ENCODE measurements at places on chromosomes 13 and 19.

- DNase-seq = no peak
Measured at GRCh38 chr19:17235971-17236777, 9.5 kb downstream of the NR2F6 start.

GRCh38 chr19:35044317-35045117, 3.0 kb downstream of the HPN start:
- DNase-seq = peak; percentile 75

GRCh38 chr13:114258589-114258988, 22.8 kb upstream of the UPF3A start:
- no peak for DNase-seq

DNA sequence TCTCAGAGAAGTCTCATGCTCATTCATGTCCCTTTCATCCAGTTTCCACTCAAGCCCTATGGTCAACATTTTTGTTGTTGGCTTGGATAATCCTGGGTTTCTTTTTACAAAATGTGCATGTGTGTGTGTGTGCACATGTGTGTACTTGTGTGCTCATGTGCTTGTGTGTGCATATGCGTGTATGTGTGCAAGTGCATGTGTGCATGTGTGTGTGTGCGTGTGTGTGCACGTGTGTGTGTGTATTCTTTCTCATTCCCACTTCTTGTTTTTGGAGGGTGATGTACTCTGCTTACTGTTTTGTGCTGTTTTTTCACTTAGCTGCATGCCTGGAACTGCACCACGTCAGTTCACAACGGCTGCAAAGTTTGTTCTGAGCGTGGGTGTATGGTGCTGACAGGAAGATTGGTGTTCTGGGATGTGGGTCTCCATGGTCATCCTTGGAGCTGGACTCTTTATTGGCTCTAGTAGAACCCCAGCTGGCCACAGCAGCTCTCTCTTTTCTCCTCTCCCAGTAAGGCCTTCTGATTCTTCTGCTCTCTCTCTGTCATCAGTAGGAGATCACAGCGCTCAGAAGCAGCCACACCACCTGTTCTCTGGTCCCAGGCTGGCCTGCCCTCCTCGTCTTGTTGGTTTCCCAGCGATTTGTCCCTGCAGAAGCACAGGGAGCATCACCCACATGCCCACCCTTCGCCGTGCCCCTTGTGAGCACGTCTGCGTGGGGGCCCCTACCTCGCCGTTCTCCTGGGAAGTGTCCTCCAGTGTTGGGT, 60.8 kb downstream of the SOX1 start:
- DNase-seq = no peak

DNA sequence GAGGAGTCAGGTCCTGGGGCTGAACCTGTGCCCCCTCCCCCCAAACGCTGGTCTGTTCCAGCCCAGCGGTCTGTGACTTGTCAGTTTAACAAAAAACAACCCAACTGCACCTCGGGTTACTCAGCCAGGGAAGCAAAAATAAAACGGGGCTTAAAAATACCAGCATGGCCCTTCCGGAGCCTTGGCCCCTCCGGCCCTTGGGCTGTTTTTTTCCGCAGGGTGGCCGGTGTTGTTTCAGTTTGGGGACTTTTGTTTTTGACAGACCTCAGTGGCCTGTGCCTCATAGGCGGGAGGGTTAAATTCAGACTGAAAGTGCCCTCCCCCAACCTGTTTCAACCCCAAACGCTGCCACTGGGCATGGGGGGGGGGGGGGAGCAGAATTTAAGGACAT, 4.0 kb downstream of the TCF3 start:
- DNase-seq = no peak

DNA sequence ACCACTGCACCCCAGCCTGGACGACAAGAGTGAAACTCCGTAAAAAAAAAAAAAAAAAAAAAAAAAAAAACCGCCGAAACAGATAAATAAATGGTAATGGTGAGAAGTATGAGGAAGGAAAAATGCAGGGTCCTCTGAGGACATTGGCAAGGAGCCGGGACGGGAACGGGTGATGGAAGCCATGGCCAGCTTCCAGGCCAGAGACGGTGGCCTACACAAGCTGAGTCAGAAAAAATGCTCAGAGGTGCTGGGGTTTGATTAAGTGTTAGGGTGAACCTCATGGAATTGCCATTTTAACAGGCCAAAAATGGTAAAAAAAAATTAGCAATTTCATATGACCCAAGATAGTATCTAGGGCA, 866 bp upstream of the ZSWIM4 start:
- DNase-seq = no peak

DNA sequence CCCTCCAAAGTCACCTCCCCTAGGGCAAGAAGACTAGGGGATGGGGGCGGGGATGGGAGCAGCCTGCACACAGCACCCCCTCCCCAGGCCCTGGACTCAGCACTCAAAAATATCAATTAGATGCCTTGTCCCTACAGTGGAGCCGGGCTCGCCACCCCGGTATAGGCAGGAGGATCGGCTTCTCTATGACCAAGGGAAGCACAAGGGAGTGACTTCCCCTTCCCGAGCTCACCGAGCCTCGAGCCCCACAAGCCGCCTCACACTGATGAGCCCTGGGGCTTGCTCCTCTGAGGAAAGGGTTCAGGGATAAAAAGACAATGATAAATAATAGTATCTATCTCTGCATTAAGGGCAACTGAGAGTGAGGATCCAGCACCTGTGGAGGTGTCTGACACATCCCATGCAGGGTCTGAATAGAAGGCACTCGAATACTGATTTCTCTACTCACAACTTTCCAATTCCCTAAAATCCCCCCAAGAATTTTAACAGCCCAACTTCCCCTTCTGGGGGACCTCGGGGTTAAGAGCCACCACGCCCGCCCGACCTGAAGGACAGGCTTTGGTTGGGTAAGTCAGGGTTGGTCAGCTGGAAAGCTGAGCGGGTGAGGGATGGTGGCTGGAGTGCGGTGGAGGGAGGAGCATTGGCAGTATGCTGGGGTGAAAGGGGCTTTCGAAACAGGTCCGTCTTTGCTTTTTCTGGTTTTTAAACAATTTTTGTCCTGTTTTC, 51.3 kb downstream of the STK24 start:
- DNase-seq = no peak

- no peak for DNase-seq
Measured at GRCh38 chr13:97834250-97834649, 119.2 kb upstream of the IPO5 start.

GRCh38 chr13:30006246-30006645, 155.8 kb upstream of the UBL3 start:
- no peak for DNase-seq

GRCh38 chr13:106466691-106467426, 68.6 kb downstream of the EFNB2 start:
- DNase-seq = no peak

- DNase-seq = peak; percentile 81
Measured at GRCh38 chr13:110713981-110714796, 689 bp downstream of the ING1 start.

- no peak for DNase-seq
Measured at GRCh38 chr19:55344444-55344843, 4.8 kb downstream of the KMT5C start.

DNA sequence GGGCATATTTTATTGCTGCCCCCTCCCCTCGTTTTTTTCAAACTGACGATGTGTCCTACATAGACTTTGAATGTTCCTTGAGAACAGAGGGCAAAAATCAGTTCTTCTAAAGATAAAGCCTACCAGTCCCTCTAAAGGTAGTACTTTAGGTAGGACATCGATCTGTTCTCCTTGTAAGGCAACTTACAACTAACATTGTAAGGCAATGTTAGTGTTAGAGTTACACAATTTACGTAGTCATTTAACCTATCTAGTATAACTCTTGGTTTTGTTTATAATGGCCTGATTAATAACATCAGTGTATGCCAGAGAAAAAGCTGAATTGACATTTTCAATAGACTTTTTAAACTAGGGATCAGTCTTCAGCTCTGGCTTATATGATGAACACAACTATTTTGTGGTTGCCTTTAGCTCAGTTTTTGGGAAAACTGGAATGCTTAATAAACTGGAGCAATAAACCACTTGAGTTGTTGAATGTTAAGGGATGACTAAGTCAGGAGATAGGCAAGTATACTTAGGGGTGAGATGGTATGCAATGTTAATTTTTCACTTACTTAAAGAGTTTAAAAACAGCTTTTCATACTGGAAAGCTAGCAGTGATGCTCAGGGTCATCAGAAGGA, 2.2 kb downstream of the NDFIP2 start:
- DNase-seq = no peak

GRCh38 chr13:32022311-32022710, 9.3 kb upstream of the FRY start:
- DNase-seq = no peak

- DNase-seq = no peak
Measured at GRCh38 chr13:31081316-31081715, 80.4 kb downstream of the HSPH1 start.

GRCh38 chr19:12955996-12956395, 1.0 kb downstream of the GADD45GIP1 start:
- DNase-seq = no peak

DNA sequence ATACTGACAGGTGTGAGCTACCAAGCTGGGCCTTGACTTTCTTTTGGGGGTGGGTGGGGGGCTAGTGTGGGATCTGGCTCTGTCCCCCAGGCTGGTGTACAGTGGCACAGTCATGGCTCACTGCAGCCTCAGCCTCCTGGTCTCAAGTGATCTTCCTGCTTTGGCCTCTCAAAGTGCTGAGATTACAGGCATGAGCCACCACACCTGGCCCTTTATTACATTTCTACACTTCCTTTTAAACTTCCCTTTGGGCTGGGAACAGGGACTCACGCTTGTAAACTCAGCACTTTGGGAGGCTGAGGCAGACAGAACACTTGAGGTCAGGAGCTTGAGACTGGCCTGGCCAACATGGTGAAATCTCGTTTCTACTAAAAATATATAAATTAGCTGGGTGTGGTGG, 12.0 kb downstream of the FTL start:
- no peak for DNase-seq
